ENCODE measurements at places on chromosomes 2 and 18.

- no peak for DNase-seq
Measured at GRCh38 chr2:197615016-197615652, 60.3 kb downstream of the RFTN2 start.

DNA sequence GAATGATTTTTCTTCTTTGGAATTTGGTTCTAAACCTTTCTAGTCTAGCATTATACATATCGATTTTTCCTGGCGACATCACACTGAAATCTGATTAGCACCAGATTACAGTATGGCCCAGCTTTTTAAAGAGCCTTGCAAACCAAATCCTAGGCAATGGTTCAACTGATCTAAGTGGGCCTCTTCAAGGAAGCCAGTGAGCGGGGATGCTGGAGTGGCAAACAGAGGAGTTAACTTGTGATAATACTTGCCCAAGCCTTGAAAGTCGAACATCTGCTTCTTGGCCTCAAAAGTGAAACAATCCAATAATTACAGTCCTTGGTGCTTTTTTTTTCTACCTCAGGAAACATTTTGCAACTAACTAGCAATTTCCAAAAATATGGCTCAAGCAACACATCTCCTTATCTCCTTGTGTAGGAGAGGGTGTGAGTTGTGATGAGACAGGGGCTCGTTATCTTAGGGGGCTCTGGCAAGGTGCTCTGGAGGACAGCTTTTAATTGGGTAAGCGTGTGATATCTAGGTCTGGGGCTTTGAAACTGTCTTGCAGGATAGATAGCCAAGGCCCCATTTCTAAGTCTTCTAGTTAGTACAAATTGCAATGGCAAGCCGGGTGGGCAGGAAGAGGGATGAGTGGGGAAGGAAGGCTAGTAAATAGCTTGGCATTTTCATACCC is 240.2 kb upstream of the CCDC68 start:
- DNase-seq = no peak

GRCh38 chr2:142745691-142746090 is 131.8 kb upstream of the KYNU start:
- DNase-seq = no peak

GRCh38 chr2:238247002-238247822 is 7.4 kb upstream of the HES6 start:
- no peak for DNase-seq

DNA sequence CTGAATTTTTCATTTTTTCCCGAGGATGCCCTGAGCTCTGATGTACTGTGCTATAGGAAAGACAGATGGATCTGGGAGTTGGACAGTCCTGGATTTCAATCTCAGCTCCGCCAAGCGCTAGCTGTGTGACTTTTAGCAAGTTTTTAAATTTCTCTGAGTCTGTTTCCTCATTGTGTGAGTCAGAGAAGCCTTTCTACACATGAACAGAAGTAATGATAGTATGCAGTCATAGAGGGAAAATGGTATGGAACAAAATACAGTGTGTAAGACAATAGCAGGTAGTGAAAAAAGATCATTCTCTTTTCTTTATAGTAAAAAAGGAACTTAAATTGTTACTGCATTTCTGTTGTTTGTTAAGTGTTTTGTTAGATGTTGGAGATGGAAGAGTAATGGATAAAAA is 52.4 kb upstream of the PPM1B start:
- DNase-seq = no peak

DNA sequence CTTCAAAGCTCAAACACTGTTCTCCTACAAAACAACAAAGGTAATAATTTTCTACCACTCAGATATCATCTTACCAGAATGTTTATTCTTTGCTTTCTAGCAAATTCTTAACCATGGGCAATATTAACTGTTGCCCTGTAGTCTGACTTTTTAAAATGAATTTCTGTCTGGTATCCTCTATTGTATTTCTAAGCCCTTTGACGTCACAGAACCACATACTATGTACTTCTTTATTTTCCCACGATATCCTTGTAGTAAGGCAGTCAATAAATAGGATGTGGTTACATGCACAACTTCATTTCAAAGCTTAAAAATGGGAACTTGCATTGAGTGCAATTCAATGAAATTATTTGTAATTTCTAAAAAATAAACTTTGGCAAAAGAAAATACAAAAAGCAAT is 58.7 kb downstream of the THADA start:
- DNase-seq = no peak

- DNase-seq = no peak
Measured at GRCh38 chr2:240183006-240183874, 42.8 kb upstream of the OTOS start.

DNA sequence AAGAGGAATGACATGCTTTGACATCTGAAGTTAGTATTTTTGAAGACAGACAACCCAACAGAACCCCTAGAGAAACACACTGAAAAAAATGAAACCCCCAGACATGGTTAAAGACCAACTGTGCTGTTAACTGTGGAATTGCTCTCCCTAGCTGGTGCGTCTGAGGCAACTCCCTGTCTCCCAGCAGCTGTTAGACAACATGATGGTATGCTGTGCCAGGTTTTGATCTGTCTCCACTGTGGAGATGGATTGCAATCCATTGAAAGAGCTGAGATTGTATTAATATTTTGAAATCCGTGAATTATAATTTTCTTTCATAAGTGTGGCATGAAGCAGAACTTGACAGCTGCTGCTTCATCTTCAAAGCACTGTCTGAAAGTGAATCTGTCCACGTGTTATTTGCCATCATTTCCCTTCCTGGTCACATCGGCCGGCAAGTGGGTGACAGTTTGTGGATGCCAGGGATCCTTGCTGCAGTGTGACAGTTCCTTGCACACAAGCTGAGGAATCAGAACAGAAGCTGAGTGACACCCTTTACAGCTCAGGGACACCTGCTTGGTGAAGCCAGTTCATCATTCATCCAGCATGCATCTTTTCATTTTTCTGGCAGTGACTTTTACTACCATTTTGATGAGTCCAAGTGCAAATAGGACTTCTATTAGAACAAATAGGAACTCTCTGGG is 58.2 kb upstream of the ACSL3 start:
- DNase-seq = no peak

- peak; percentile 24 for DNase-seq
Measured at GRCh38 chr2:73112026-73112912, 479 bp downstream of the RAB11FIP5 start.

Data from T-helper 17 cell (primary cell).